ENCODE measurements at places on chromosomes 3 and 15.

- DNase-seq: no peak
Measured at GRCh38 chr3:41216993-41217392, 17.7 kb downstream of the CTNNB1 start.

DNA sequence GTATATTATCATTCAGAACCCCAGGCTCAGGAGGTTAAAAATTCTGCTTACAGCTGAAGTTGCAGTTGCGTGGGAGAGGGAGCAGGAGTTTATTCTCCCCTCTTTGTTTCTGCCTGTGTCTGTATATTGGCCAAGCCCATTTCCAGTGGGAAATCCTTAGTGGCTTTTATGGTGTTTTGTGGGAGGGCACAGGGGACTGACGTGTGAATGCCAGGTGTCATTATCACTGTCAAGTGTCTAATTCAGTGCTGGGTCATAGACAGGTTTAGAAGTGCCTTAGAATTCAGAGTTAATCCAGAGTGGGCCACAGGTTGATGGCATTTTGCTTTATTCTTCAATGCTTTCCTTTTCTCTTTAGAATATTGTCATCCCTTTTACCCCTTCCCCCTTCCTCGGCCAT is 33.4 kb downstream of the SLCO3A1 start:
- no peak for DNase-seq

- DNase-seq: no peak
Measured at GRCh38 chr3:74465715-74466410, 148.6 kb downstream of the CNTN3 start.

DNA sequence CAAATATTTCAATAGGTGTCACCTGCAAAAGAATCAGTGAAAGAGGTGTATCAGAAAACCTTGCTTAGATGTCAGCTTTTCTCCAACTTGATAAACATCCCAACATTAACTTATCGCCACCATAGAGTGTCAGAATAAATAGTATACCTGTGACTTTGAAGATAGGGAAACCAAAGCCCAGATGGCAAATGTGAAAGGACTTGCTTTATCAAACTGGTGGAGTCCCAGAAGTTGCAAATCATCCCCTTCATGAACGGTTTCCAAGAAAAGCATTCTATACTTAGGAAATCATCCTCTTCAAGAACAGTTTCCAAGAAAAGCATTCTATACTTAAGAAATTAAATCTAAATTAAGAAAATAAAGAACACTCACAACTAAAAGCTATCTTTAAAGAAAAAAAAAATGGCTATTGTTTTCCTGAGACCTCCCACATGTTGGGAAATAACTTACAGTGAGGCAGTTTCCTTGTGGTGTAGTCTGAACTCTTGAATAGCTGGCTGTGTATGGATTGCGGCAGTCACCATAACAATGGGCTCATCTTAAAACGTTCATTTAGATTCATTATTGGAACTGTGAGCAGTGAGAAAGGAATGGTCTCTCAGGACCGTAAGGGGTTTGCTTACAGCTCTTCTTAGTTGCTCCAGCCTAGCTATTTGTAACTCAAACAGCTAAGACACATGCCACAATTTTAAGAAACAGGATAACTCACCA is 56.5 kb downstream of the GHSR start:
- DNase-seq: no peak

DNA sequence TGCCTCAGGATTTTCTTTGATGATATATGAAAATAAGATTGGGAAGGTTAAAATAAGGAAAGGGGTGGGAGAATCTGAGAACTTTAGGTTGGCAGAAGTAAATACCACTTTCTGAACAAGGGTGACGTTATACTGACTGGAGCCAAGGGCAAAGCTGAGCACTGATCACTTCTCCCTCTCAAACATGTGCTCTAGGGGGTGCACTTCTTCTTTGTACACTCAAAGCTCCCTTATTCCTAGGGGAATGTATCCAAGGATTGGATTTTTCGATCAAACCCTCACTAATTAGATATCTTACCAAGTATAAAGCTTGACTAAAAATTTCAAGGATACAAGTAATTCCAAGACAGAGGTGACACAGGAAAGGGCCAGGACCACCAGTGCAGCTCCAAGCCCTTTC is 243.9 kb upstream of the UMPS start:
- DNase-seq: no peak

- no peak for DNase-seq
Measured at GRCh38 chr3:125386811-125387210, 11.7 kb upstream of the ZNF148 start.

DNA sequence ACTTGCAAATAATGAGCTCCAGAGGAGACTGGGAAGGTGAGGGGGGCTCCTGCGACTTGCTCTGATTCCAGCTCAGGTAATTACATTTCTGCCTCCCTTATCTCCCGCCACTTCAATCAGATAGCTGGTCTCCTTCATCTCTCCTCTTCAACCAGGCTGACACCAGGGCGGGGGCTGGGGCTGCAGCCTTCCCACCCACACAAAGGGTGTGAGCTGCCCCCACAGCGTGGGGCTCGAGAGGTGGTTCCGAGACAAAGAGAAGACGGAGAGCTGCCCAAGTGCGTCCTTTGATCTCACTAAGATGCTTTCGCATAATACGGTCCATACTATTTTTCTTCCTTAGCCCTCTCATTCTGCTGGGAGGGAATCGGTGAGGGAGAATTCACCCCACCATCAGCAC is 139.7 kb downstream of the NSMCE3 start:
- no peak for DNase-seq

DNA sequence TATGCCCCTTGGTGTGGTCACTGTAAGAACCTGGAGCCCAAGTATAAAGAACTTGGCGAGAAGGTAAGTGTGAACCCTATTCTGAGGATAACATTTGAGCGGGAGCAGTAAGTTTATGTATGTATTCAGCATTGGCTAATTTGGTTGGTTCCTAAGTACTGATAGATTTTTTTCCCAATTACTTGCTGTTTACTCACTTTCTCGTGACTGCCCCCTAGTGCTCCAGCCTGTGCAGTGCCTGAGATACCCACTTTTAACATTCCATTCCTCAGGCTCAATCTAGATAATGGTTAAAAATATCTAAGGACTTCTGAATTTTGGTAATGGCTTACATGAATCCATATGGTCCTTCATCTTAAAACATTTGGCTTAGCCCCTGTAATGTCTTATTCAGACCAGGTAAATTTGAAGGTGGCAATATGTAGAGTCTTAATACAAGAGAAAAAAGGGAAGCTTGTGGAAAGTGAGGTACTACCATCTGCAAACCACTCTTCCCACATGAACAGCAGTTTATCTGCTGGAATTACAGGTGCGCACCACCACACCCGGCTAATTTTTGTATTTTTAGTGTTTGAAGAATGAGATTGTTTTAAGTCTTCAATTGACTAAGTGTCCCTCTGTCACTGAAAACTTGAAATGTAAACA is 7.1 kb downstream of the ELL3 start:
- peak; percentile 61 for DNase-seq

- DNase-seq: no peak
Measured at GRCh38 chr15:35728219-35728940, 182.4 kb upstream of the DPH6 start.

DNA sequence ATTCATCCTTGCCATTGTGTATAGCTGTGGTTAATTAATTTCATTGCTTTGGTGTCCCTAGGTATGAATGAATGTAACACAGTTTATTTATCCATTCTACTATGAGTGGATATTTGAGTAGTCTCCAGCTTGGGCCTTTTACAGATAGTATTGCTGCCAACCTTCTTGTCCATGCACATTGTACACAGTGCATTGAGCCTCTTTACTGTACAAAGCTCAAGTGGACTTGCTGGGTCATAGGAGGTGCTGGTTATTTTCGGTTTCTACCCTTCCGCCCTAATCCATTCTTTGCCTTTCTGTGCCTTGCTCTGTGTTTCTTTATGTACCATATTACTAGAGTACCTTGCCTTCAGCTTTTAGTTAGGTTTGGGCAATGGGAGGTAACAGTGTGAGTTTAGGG is 60.7 kb downstream of the DUT start:
- no peak for DNase-seq

DNA sequence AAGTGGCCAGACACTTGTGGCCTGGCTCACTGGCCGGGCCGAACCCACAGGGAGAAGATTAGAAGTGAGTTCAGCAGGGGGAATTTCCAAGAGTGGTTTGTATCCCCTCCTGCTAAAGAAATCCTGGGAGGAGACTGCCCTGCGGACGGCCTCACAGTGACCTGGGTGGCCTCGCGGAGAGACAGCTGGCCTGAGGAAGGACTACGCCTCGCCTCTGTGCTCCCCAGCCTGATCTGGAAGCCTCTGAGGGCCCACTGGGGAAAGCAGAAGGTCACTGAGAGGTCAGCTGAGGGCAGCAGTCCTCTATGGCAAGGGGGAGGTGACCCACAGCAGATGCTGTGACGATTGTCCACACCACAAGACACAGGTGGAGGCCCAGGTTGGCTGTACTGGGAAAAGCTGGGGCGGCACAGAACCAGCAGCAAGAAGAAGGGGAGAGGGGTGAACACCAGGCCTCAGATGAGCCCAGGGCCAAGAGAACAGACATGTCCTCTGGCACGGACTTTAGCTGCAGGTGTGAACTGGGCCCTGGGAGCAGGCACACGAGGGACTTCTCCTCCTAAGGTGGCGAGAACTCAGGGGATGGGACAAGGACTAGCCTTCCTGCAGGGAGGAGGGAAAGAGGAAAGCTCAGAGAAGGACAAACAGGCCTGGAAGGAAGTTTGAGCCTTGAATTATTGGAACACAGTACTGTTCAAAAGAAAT is 37.2 kb upstream of the DLG1 start:
- no peak for DNase-seq

DNA sequence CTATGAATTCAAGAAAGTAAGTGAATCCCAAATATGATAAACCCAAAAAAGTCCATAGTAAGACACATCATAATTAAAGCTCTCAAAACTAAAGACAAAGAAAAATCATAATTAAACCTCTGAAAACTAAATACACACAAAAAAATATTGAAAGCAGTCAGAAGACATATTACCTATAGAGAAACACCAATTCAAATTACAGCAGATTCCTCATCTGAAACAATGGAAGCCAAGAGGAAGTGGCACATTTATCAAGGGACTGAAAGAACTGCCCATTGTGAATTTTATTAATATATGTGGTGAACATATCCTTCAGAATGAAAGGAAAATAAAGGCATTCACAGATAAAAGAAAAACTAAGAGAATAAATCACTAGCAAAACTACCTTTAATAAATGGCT is 128.2 kb downstream of the SCAPER start:
- no peak for DNase-seq

- DNase-seq: no peak
Measured at GRCh38 chr3:59820352-59820934, 770.6 kb upstream of the CFAP20DC start.
